ENCODE measurements at places on chromosomes 1 and 21.

DNA sequence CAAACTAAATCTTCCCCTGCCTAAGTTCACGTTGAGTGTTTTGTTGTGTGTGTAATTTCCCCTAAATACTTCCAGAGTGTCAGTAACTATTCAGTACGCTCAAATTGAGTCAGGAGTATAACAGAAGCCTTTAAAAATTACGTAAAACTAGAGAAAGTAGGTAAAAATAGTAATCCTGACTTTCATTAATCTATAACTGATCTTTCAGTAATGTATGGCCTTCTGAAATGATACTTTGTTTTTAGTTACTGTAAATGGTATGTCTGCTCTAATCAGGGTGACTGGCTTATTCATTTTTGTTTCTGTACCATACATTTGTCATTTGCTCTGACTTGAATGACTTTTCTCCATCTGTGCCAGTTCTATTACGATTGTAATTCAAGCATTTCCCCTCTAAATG, 29.4 kb downstream of the MIER1 start:
- DNase-seq: no peak

GRCh38 chr1:246516126-246516525, 9.0 kb upstream of the SMYD3 start:
- DNase-seq: no peak

GRCh38 chr1:107232426-107232825, 91.6 kb downstream of the NTNG1 start:
- no peak for DNase-seq

- no peak for DNase-seq
Observed at GRCh38 chr1:61322769-61323168, 240.4 kb downstream of the NFIA start.

GRCh38 chr1:97841338-97841737, 79.5 kb downstream of the DPYD start:
- no peak for DNase-seq

- no peak for DNase-seq
Observed at GRCh38 chr1:177080564-177080963, 83.9 kb downstream of the ASTN1 start.

DNA sequence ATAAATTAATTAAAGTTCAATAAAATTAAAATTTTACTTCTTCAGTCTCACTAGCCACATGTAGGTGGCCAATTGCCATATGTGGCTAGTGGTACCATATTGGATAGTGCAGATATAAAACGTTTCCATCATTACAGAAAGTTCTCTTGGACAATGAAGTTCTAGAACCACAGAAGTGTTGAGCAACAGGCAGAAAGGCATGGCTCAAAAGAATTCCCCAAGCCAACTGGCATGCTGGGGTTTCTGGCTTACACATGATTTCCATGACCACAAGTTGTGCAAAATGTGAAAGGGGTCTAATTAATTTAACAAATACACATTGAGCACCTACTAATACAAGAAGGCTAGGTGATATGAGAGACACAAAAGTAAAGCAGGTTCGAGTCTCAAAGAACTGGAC, 72.2 kb upstream of the CDC42BPA start:
- DNase-seq: no peak

DNA sequence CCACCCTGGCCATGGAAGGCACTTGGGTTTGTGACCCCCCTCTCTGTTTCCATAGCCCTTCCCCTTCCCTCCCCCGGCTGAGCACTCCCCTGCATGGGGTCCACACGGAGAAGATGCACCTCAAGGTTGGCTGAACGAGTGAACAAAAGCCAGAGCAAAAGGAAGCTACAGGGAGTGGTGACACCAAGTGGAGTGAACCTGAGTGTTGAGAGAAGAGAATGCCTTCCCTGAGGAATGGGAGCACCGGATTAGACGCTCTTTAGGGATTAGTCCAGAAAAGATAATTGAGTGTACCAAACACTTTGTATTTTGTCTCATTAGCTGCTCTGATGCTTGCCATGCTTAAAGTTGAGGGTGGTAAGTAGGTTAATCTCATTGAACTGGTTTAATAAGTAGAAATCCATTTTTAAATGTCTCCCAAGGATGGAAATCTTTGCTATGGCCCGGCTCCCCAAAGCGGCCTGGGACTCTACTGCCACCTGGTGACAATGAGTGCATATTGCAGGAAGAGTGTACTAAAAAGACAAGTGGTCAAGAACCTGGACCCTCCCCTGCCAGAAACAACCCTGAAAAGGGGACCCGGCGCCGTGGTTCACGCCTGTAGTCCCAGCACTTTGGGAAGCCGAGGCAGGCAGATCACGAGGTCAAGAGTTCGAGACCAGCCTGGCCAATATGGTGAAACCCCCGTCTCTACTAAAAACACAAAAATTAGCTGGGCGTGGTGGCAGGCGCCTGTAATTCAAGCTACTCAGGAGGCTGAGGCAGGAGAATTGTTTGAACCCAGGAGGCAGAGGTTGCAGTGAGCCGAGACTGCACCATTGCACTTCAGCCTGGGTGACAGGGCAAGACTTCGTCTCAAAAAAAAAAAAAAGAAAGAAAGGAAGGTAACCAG, 150.6 kb upstream of the ZC3H12A start:
- DNase-seq: peak; percentile 5

GRCh38 chr21:27534206-27534605, 567.3 kb upstream of the ADAMTS5 start:
- DNase-seq: no peak

DNA sequence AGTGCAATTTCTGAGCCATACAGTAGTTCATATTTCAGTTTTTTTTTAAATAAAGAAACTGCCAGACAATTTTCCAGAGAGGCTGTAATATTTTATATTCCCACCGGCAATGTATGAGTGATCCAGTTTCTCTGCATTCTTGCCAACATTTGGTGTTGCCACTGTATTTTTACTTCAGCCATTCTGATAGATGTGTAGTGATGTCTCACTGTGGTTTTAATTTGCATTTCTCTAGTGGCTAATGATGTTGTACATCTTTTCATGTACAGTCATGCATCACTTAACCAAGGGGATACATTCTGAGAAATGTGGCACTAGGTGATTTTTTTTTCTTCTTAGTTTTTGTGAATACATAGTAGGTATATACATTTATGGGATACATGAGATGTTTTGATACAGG, 99.6 kb downstream of the CENPF start:
- no peak for DNase-seq

GRCh38 chr1:197744979-197745378, 30.3 kb downstream of the DENND1B start:
- no peak for DNase-seq

- DNase-seq: no peak
Observed at GRCh38 chr1:17065666-17066065, 11.8 kb upstream of the SDHB start.

GRCh38 chr1:44077421-44077820, 41.2 kb upstream of the KLF17 start:
- DNase-seq: no peak

- DNase-seq: no peak
Observed at GRCh38 chr1:208212893-208213292, 31.3 kb downstream of the PLXNA2 start.

DNA sequence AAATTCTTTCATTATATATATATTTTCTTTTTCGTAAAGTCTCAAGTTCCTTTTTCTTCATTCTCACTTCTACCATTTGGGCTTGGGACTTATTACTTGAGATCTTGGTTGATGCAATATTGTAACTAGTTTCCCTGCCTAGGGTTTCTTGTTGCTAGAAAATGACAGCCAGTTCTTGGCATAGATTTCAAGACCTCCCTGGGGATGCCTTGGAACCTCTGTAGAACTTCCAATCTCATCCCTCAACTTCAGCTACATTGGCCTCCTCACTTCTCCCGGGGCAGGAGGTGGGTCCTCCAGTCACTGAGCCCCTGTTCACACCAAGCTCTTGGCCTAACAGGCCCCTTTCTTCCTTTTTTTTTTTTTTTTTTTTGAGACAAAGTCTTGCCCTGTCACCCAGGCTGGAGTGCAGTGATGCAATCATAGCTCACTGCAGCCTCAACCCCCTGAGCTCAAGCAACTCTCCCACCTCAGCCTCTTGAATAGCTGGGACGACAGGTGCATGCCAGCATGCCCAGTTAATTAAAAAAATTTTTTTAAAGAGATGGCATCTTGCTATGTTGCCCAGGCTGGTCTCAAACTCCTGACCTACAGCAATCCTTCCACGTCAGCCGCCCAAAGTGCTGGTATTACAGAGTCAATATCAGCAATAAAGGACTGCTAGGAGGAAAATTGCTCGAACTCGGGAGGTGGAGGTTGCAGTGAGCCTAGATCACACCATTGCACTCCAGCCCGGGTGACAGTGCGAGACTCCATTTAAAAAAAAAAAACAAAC, 33.1 kb downstream of the MAP3K7CL start:
- no peak for DNase-seq

DNA sequence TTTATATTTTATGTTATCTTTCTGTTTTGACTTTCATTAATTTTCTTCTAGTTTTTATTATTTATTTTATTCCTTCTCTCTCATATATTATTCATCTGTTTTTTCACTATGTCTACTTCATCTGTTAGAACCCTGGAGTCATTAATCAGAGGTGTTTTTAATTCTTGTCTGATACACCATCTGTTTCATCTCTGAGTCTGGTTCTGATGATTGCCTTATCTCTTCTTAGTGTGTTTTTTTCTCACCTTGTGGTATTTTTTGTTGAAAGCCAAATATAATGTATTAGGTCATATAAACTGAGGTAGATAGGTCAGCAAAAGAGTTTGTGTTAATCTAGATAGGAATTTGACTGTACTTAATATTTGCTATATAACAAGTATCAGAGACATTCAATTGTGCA, 1005.7 kb upstream of the NCAM2 start:
- no peak for DNase-seq

GRCh38 chr1:37009521-37009920, 24.8 kb downstream of the GRIK3 start:
- no peak for DNase-seq

DNA sequence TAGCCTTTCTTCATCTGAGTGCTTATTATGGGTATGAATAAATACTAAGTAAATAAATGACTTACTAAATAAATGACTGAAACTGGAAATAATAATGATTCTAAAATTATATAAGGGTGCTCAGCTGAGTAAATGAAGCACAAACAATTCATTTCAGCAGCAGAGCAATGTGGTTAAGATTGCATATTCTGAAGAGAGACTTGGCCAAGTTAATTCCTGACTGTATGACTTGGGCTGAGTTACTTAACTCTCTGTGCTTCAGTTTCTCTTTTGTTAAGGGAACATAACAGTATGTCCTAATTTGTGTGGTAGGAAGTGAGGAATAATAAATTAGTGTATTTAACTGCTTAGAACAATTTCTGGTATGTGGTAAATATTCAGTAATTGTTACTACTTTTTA, 19.1 kb downstream of the AGL start:
- no peak for DNase-seq

- no peak for DNase-seq
Observed at GRCh38 chr1:228416217-228416933, at the start of gene TRIM17. Gene TRIM17, minus strand, starts transcription at chr1:228416861. Its CDS starts 1,789 bp downstream, at chr1:228415072.

DNA sequence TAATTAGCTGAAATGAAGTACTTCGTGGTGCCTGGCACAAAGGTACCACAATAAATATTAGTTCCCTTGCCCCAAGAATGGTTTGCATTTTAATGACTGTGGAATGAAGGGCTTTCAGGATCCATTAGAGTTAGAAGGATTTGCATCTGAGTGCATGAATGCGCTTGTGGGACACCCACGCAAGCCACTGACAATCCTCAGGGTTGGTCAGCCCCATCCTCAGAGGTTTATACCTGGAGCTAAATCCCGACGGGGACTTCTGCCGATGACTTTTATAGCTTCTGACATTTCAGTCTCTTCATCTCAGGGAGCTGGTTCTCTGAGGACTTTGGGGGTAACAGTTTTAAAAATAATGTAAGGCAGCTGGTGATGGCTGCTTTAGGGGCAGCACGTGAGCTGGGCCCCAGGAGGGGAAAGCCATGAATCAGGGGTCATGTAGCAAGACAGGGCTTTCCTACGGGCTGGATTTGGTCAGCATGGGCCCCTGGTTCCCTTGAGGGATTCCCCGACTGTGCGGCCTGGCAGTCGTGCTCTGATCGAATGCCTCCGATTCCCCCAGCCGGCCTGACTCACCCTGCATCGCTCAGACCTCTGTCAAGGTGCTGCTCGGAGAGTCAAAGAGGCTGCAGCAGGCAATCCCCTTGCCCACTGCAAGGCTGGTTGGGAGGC, 20.8 kb upstream of the IL10 start:
- no peak for DNase-seq

DNA sequence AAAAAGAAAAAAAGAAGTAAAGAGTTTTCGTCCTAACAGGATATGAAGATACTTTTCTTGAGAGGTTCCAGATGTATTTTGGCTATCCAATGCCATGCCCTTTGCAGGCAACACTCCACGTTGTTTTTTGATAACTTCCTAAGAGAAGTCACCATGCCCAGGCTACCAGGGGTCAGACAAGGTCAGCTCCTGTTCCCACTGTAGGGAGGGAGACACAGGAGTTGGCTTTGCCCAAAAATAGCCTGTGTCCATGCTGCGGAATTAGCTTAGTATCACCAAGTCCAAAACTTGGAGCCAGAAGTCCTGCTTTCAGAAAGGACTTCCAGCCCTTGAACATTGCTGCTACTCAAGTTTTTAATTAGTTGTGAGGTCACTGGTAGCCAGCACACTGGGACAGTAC, 62.1 kb upstream of the NRIP1 start:
- no peak for DNase-seq

- DNase-seq: no peak
Observed at GRCh38 chr1:197692965-197693364, 82.3 kb downstream of the DENND1B start.

GRCh38 chr1:165364568-165365133, 8.1 kb upstream of the LMX1A start:
- peak; percentile 66 for DNase-seq

DNA sequence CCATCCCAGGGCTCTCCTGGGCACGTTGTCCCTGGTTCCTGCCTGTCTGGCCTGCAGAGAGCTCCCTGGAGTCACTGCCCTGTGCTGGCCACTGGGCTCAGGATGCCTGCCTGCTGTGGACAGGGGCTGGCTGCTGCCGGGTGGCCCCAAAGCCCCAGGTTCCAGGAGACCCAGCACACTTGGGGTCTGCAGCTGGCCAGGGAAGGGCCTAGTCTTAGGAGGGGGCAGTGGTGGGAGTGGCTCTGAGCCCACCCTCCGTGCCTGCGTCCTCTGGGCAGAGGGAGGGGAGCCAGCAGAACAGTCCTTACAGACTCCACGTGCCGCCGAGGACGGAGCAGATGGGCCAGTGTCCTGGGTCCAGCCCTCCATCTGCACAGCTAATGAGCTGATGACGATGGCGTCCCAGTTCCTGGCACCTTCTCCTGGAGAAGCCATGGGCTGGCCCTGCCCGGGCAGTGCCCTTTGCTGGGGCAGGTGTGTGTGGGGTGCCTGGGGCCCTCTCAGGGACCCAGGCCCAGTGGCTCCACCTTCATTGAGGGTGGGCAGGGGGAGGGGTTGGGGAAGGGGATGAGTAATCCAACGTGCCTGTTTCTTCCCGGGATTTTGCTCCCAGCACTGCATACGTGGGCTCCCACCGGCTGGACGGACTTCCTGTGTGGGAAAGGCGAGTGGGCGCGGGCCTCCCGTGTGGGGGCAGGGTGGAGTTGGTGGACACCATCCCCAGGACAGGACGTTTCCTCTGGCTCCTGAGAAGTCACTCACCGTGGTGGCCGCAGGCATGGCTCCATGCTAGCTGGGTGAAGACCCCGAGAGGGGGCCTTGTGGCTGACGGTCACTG, 6.8 kb upstream of the PLCH2 start:
- no peak for DNase-seq

- DNase-seq: no peak
Observed at GRCh38 chr1:192986110-192986747, 72.9 kb downstream of the UCHL5 start.

- no peak for DNase-seq
Observed at GRCh38 chr1:26923711-26924110, 2.2 kb downstream of the NUDC start.

GRCh38 chr1:178328728-178329127, 168.0 kb downstream of the CLEC20A start:
- no peak for DNase-seq

All from keratinocyte (primary cell).